ENCODE measurements at places on chromosomes 16 and 17. TPM values are rescaled to one million over a fixed set of nuclear protein-coding genes. Genes with fewer than 3 reads are reported as not detected.
A peak's percentile ranks its signal among the peaks of the same experiment; 100 is the strongest.

Gene RPL27
- total RNA-seq = 1,564 TPM

Gene OR2C1
- total RNA-seq = not detected

Gene KREMEN2
- not detected for total RNA-seq

Gene CCDC92B
- 0.42 TPM for total RNA-seq

DNA sequence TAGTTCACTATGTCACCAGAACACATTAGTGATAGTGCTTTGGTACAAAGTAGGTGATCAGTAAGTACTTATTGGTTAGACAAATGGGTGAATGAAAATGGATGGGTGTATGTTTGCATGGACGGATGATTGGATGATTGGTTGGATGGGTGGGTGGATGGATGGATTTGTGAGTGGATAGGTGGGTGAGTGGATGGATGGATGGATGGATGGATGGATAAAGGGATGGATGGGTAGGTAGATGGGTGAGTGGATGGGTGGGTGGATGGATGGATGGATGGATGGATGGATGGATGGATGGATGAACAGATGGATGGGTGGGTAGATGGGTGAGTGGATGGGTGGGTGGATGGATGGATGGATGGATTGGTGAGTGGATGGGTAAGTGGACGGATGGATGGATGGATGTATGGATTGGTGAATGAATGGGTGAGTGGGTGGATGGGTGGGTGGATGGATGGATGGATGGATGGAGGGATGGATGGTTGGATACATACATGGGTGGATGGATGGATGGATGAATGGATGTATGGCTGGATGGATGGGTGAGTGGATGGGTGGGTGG lies 225.3 kb upstream of the GSE1 start:
- no peak for DNase-seq
- H3K36me3 ChIP-seq = no peaks in the 10 kb centered on the region
- H3K27me3 ChIP-seq = no peaks in the 10 kb centered on the region
- H3K27ac ChIP-seq = no peak overlapping the region
- no peak overlapping the region for H3K4me3 ChIP-seq

GRCh38 chr17:70181866-70182265 lies 12.5 kb downstream of the KCNJ2 start:
- DNase-seq = no peak
- no peak overlapping the region for H3K27ac ChIP-seq
- peaks cover under 1% of the 10 kb centered on the region for H3K36me3 ChIP-seq
- no peaks in the 10 kb centered on the region for H3K4me1 ChIP-seq
- no peak overlapping the region for H3K4me3 ChIP-seq

- H3K4me3 ChIP-seq = peak overlapping the region; percentile 94
- H3K27me3 ChIP-seq = no peaks in the 10 kb centered on the region
- no peak for DNase-seq
- peaks cover 57% of the 10 kb centered on the region for H3K36me3 ChIP-seq
- peaks cover 70% of the 10 kb centered on the region for H3K4me1 ChIP-seq
Measured at GRCh38 chr17:64503821-64504768, 2.0 kb downstream of the DDX5 start.

GRCh38 chr16:559411-560203 lies 587 bp upstream of the PRR35 start:
- no peak overlapping the region for H3K4me3 ChIP-seq
- H3K4me1 ChIP-seq = peaks cover 21% of the 10 kb centered on the region
- H3K27ac ChIP-seq = no peak overlapping the region
- no peaks in the 10 kb centered on the region for H3K36me3 ChIP-seq
- peaks cover 20% of the 10 kb centered on the region for H3K27me3 ChIP-seq

DNA sequence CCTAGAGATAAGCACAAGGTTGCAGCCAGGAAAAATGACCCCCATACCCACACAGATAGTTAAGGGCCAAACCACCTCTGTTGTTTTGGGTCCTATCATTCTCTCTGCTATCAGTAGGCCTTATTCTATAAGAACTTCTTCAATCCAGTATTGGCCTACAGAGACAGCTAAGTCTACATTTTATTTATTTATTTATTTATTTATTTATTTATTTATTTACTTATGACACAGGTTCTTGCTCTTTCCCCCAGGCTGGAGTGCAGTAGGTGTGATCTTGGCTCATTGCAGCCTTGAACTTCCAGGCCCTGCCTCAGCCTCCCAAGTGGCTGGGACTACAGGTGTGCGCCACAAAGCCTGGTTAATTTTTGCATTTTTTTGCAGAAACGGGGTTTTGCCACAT lies 7.5 kb upstream of the MAPT start:
- no peak overlapping the region for H3K27ac ChIP-seq
- DNase-seq = no peak
- H3K27me3 ChIP-seq = no peaks in the 10 kb centered on the region

DNA sequence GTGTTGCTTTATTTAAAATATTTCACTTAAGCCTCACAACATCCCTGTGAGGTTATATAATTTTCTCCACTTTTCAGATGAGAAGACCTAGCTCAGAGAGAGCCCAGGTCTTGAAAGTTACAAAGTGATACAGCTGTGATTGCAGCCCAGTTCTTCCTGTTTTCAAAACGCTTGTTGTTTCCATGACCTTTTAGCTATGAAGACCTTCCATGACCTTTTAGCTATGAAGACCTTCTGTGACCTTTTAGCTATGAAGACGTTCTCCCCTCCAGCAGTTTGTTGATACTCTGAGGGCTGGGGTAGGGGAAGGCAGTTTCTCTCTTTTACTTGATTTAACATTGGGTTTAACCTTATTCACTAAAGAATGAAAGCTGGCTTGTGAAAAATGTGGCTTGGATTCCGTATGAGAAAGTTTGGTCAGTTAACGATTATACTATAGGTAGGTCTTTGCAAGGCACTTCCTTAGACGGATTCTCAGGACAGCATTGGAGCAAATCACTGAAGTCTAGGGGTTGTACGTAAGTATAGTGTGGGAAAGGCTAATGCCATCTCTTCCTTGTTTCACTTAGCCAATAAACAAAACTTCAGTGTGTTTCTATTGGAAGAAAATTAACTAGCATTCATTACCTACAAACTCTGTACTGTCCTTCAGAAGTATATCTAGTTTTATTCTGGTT lies 20.7 kb downstream of the PHKB start:
- no peak overlapping the region for H3K4me3 ChIP-seq
- DNase-seq = no peak
- no peaks in the 10 kb centered on the region for H3K36me3 ChIP-seq
- H3K27me3 ChIP-seq = no peaks in the 10 kb centered on the region
- no peak overlapping the region for H3K27ac ChIP-seq

DNA sequence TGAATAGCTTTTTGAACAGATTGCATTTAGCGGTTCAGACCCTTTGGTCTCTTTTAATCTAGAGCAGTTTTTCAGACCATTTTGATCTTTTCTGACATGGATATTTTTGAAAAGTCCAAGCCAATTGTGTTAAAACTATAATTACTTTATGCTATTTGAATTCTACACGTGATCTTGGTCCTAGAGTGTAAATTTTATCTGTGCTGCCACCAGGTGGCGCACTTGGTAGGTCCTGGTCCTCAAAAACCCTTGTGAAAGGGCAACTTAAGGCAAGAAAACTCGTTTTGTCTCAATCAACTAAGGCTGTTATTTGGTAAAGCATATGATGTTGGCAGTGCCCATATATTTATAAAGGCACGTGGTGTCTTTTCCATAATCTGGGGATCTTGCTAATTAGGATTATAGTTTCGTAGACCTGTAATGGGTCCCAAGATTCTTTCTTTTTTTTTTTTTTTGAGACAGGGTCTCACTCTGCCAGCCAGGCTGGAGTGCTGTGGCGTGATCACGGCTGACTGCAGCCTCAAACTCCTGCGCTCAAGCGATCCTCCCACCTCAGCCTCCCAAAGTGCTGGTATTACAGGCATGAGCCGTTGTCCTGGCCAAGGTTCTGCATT lies 43.9 kb upstream of the TEX2 start:
- no peak overlapping the region for H3K4me3 ChIP-seq
- H3K4me1 ChIP-seq = no peaks in the 10 kb centered on the region
- no peaks in the 10 kb centered on the region for H3K36me3 ChIP-seq
- no peak for DNase-seq
- H3K27ac ChIP-seq = no peak overlapping the region
- no peaks in the 10 kb centered on the region for H3K27me3 ChIP-seq

GRCh38 chr17:13104576-13104975 lies 86.7 kb upstream of the ELAC2 start:
- no peak overlapping the region for H3K27ac ChIP-seq
- H3K36me3 ChIP-seq = no peaks in the 10 kb centered on the region
- no peaks in the 10 kb centered on the region for H3K27me3 ChIP-seq
- no peak overlapping the region for H3K4me3 ChIP-seq
- DNase-seq = no peak

- H3K4me1 ChIP-seq = no peaks in the 10 kb centered on the region
- no peaks in the 10 kb centered on the region for H3K36me3 ChIP-seq
- no peaks in the 10 kb centered on the region for H3K27me3 ChIP-seq
- no peak overlapping the region for H3K27ac ChIP-seq
Measured at GRCh38 chr17:63156986-63157385, 191.0 kb downstream of the TANC2 start.

- peaks cover 8% of the 10 kb centered on the region for H3K36me3 ChIP-seq
- peak overlapping the region; percentile 88 for H3K4me3 ChIP-seq
- no peak for DNase-seq
- H3K27ac ChIP-seq = peak overlapping the region; percentile 96
- H3K4me1 ChIP-seq = peaks cover 59% of the 10 kb centered on the region
Measured at GRCh38 chr16:67967183-67967957, 1.1 kb downstream of the SLC12A4 start.

- H3K36me3 ChIP-seq = no peaks in the 10 kb centered on the region
- peak overlapping the region; percentile 73 for H3K4me3 ChIP-seq
- peak overlapping the region; percentile 71 for H3K27ac ChIP-seq
- H3K27me3 ChIP-seq = no peaks in the 10 kb centered on the region
- no peak for DNase-seq
- H3K4me1 ChIP-seq = peaks cover 52% of the 10 kb centered on the region
Measured at GRCh38 chr17:1179112-1179817, 516 bp downstream of the ABR start.

DNA sequence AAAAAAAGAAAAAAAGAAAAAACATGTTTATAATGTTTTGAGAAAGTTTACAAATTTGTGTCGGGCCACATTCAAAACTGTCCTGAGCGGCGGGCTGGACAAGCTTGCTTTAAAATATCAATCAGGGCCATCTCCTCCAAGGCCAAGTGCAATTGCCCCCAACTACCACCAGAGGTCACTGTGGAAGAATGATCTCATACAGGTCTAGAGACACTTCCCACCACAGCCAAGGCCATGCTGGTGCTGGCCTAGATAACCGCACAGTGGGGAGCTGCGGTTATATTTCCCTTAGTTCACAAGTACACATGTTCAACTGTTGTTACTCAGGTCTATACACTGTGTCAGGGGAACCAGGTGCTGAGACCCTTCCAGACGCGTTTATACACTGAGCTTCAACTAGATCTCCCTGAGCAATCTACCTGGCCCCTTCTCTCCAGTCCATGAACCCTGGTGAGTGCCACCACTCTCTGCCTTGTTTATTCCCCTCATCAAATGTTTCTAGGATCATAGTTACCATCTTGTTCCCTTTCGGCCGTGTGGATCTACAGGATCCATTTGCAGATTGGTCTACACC lies 83.8 kb upstream of the CCL2 start:
- no peak overlapping the region for H3K4me3 ChIP-seq
- no peaks in the 10 kb centered on the region for H3K36me3 ChIP-seq
- no peak for DNase-seq
- no peaks in the 10 kb centered on the region for H3K27me3 ChIP-seq
- peaks cover 4% of the 10 kb centered on the region for H3K4me1 ChIP-seq

DNA sequence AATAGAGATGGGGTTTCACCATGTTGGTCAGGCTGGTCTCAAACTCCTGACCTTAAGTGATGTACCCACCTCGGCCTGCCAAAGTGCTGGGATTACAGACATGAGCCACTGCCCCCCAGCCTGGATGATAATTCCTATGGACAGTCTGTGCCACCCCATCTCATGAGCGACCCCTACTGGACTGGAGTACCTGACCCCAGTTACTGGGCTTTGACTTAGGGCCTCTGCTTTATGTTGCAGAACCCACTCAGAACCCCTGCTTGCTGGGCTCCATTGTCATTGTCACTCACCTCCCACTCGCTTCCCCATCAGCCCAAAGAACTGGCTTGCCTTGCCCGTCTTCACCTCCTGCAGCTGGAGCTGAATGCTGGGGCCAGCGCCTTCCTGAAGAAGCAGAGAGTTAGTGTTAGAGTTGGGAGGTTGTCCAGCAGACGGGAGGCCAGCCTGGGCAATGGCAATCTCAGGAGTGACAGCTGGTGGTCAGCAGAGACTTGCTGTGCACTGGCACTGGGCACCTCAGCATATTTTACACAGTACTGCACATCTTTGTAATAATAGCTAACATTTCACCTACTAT lies 4.0 kb downstream of the TAC4 start:
- peaks cover 26% of the 10 kb centered on the region for H3K4me1 ChIP-seq
- H3K27ac ChIP-seq = no peak overlapping the region
- DNase-seq = no peak
- no peak overlapping the region for H3K4me3 ChIP-seq
- no peaks in the 10 kb centered on the region for H3K27me3 ChIP-seq

DNA sequence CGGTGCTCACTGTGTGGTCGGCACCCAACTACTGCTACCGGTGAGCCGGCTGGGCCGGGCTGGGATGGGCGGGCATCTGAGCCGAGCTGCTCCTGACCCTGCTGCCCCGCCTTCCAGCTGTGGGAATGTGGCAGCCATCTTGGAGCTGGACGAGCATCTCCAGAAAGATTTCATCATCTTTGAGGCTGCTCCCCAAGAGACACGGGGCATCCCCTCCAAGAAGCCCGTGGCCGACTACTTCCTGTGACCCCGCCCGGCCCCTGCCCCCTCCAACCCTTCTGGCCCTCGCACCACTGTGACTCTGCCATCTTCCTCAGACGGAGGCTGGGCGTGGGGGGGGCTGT lies 6.9 kb downstream of the TBX6 start:
- H3K4me1 ChIP-seq = peaks cover 7% of the 10 kb centered on the region
- no peak for DNase-seq
- peaks cover 63% of the 10 kb centered on the region for H3K36me3 ChIP-seq

DNA sequence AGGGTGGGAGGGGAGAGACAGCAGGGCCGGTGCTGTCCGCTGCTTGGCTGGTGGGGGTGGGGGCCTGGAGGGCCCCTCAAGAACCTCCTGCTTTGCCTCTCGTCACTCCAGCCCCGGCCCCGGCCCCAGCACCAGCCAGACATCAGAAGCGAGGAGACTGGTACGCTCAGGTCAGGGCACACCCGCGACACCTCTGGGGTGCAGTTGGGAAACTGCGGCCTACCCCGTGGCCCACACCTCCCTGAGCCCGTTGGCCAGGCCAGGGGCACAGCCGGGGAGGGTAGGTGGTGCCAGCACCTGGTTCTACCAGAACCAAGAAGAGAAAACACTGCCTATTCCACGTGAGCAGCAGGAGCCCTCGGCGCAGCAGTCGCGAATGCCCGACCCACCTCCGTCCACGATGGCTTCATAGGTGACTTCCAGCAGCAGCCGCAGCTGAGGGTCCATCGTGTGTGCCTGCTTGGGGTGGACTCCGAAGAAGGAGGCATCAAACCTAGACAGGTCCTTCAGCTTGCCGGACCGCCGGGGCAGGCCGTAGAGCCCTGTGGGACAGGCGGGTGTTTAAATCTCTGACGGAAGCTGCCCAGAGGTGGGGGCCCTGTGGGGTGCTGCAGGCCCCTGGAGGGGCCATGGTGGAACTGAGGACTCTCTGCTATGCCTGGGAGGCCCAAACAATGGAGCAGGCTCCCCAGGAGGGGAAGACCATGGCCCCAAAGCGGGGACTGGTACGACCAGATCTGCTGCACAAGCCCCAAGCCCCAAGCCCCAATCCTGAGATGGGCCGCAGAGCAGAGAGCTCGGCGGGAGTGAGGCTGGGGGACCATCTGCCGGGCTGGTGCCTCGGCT lies 2.9 kb downstream of the FASN start:
- no peak for DNase-seq
- peaks cover 33% of the 10 kb centered on the region for H3K4me1 ChIP-seq
- H3K4me3 ChIP-seq = no peak overlapping the region
- H3K36me3 ChIP-seq = peaks cover 42% of the 10 kb centered on the region
